ENCODE measurements at places on chromosomes 12 and 14.

GRCh38 chr14:23402296-23403138 is 5.6 kb downstream of the MYH6 start:
- DNase-seq = no peak

GRCh38 chr12:103441437-103442181 is 54.2 kb downstream of the C12orf42 start:
- DNase-seq = no peak

DNA sequence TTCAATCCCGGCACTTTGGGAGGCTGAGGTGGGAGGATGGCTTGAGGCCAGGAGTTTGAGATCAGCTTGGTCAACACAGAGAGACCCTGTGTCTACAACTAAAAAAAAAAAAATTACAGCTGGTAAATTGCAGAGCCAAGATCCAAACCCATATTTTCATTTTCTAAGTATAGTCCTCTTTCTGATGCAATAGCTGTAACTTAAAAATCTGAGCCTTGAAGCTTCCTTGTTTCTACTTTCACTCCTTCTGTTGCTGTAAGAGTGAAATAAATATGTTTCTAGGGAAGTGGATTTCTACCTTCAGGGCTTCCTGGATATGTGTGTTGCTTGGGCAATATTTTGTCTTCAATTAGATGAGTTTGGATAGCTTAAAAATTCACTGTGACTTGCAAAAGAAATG is 42.0 kb upstream of the PRICKLE1 start:
- DNase-seq = no peak

- no peak for DNase-seq
Observed at GRCh38 chr12:75587340-75588106, 76.1 kb upstream of the KRR1 start.

DNA sequence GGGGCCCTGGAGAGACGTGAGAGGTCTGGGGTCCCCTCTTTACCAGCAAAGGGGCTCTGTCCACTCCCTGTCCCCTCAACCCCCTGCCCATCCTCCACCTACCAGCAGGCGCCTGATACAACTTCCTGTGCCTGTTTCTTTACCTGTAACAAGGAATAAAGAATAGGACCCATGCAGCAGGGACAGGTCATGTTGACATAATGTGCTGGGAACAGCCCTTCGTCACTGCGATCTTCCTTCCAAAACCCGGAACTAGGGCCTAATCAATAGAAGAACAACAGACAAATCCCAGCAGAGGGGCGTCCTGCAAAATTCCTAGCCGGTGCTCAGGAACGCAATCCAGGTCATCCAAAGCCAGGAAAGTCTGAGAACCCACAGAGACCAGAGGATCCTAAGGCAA is 32.1 kb downstream of the SCARB1 start:
- no peak for DNase-seq

- DNase-seq = peak; percentile 40
Observed at GRCh38 chr12:132284071-132284826, 45.1 kb downstream of the GALNT9 start.

All from A172 (cell line).